ENCODE measurements at places on chromosomes 7 and 10.

DNA sequence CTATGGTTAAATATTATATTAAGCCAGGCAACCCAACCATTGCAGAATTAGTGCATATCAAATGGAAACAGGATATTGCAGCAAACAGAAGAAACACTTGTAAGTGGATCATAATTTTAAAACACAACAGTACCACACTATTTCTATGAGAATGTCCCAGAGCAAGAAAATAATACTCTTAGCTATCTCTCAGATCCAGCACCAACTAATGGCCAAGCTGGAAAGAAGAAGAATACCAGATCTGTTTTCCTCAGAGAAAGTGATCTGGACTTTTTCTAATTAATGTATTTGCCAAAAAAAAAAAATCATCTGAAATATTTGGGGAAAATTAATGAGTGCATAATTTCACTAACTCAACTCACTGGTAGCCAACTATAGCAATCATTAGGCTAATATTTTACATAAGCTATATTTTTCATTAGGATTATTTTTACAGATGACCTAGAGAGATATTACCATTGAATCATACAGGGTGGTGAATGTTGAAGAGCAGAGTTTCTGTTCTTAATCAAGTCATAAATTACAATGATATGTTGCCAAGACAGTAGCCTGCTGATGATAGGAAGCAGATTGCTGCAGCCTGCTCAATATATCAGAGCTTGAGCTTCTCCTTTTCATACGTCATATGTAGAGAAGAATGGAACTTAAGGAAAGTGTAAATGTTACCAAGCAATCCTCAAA lies 995.4 kb upstream of the LRRN3 start:
- DNase-seq, result no peak

- DNase-seq, result no peak
Measured at GRCh38 chr10:117726596-117727295, 184.2 kb downstream of the EMX2 start.

DNA sequence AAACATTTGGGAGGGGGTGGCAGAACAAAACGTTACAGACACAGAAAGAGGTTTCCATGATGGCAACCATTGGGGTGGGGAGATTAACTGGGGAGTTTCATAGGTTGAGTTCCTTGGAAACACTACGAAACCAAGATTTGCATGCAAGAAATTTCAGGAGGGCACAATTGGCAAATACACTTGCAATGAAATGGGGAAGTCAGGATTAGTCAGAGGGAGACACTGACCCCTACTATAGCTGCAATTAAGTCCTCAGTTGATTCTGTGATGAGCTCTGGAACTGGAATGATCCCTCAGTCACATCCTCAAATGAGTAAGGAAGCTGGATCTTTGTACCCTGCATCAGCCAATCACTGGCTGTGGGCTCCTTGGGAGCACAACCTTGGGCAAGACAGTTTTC lies 22.1 kb downstream of the CPEB3 start:
- DNase-seq, result no peak

GRCh38 chr10:97896756-97897358 lies 47.2 kb downstream of the GOLGA7B start:
- no peak for DNase-seq

GRCh38 chr7:48894574-48894973 lies 29.8 kb upstream of the CDC14C start:
- DNase-seq, result no peak

- peak; percentile 27 for DNase-seq
Measured at GRCh38 chr10:117373823-117374505, 1.3 kb downstream of the PDZD8 start.

DNA sequence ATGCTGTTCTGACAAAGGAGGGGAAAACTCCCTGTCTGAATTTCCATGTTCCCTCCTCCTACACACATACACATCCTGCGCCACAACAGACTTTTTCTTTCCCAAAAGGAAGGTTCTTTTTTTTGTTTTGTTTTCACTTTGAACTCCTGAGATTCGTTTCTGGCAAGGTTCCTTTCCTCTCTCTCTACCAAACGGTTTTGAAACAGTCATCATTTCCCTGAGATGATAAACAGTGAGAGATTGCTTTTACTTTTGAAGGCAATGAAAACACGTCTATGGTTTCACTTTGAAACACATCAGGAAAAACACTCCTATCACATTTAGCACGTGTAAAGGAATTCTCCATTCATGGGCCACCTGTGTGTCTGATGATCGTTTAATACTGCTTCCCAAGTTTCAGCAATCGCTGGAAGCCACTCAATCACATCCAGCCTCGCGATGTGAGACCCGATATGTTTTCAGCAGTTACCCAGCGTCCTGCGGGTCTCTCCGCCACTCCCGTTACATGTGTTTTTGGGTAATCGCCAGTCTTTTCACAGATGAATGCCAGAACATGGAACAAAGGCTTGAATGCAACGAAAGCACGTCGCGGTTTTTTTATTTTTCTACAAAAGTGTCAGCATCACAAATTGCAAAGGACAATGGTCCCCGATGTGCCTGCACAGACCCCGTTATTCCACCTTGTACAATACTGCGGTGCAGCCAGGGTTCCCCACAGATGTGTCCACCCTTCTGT lies 62.8 kb upstream of the CUX1 start:
- no peak for DNase-seq

DNA sequence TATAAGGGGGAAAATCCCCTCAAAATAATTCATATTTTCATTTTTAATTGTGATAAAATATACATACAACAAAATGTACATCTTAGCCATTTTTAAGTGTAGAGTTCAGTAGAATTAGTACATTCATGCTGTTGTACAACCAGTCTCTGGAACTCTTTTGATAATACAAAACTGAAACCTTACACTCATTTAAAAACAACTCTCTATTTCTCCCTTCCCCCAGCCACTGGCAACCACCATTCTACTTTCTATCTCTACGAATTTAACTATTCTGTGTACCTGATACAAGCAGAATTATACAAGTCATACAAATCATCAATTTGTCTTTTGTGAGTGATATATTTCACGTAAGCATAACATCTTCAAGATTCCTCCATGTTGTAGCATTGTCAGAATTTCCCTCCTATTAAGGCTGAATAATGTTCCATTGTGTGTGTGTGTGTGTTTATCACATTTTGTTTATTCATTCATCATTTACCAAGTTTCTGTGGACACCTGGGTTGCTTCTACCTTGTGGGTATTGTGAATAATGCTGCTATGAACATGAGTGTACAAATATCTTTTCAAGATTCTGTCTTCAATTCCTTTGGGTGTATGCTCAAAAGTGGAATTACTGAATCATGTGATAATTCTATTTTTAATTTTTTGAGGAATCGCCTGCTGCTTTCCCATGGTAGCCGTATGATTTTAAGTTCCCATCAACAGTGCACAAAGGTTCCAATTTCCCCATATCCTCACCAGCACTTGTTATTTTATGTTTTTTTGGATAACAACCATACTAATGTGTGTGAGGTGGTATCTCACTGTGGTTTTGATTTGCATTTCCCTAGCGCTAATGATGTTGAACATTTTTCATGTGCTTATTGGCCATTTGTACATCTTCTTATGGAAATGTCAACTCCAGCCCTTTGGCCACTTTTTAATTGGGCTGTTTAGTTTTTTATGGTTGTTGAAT lies 4.7 kb upstream of the EBLN1 start:
- DNase-seq, result peak; percentile 12

GRCh38 chr7:5495581-5496375 lies 72.1 kb upstream of the TNRC18 start:
- DNase-seq, result no peak

DNA sequence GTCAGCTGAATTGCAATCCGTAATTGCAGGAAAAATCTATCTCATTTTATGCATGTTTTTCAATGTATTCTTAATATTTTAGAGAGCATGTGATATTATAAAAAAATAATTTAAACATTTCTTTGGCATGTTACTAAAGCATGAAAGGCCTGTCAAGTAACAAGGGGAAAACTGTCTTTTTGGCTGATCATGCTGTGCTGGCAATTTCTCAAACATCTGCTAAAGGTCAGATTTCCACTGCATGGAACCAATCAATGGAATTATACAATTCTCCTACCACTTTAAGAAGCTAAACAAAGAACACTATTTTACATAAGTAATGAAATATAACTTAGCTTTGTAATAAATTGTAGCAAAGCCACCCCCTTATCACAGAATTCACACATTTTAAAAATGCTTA lies 49.4 kb downstream of the JMJD1C start:
- no peak for DNase-seq
